Kidney glomerular epithelial cell (primary cell): ENCODE measurements at places on chromosomes 16 and 17.

DNA sequence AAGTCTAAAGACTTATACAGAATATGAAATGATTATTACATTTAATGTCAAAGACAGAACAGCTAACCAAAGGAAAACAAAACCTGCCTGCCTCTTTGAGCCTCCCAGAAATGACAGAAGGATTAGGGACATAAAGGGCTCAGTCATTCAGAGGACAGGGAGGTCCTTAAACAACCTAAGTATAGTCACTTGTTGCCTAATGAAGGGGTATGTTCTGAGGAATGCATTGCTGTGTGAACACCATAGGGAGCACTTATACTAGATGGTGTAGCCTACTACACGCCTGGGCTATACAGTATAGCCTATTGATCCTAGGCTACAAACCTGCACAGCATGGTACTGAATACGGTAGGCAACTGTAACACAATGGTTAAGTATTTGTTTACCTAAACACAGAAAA, 106.4 kb downstream of the PARN start:
- DNase-seq: no peak

- DNase-seq: peak; percentile 82
These were observed 24.5 kb downstream of the OR1D5 start for GRCh38 chr17:3038941-3039340.

GRCh38 chr16:88434353-88434690, 18.8 kb upstream of the ZFPM1 start:
- no peak for DNase-seq

DNA sequence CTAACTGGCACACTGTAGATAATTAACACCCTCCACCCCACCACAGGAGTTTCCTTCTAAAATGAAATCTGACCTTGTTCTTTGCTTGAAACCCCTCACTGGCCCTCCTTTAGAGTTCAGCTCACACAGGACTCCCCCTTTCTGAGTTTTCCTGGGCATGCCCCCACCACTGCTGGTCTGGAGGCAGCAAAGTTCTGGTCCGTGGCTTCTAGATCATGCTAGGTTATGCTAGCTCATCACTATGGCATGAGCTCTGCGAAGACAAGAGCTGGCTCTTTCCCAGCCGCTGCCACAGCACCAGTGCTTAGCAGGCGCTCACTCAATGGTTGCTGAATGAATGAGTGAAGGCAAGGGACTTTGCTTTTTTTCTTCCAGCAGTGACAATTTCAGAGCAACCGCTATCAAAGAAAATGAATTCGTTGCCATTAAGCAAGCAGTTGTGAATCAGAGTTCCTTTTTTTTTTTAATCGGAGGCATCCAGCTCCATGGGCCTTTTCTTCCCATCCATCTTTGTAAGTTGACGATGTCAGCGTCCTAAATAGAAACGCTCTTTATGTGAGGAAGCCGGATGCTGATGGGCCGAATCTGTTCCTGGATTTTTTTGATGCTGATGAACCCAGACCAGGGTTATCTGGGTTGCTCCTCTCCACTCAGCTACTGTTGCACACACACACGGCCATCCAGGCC, 80.8 kb upstream of the NOL11 start:
- peak; percentile 60 for DNase-seq

GRCh38 chr17:29054835-29055234, 11.9 kb downstream of the PIPOX start:
- no peak for DNase-seq
